Ureter (tissue), 1 donor: ENCODE measurements at places on chromosomes 12 and 14. TPM values are rescaled to one million over a fixed set of nuclear protein-coding genes. Genes with fewer than 3 reads are reported as not detected.

- peak; percentile 62 for DNase-seq
Measured at GRCh38 chr12:2783936-2784600, 10.7 kb upstream of the FKBP4 start.

GRCh38 chr14:92832137-92832700 is 38.1 kb downstream of the GOLGA5 start:
- no peak for DNase-seq

- peak; percentile 46 for DNase-seq
Measured at GRCh38 chr12:107917912-107918800, 143.7 kb downstream of the ASCL4 start.

DNA sequence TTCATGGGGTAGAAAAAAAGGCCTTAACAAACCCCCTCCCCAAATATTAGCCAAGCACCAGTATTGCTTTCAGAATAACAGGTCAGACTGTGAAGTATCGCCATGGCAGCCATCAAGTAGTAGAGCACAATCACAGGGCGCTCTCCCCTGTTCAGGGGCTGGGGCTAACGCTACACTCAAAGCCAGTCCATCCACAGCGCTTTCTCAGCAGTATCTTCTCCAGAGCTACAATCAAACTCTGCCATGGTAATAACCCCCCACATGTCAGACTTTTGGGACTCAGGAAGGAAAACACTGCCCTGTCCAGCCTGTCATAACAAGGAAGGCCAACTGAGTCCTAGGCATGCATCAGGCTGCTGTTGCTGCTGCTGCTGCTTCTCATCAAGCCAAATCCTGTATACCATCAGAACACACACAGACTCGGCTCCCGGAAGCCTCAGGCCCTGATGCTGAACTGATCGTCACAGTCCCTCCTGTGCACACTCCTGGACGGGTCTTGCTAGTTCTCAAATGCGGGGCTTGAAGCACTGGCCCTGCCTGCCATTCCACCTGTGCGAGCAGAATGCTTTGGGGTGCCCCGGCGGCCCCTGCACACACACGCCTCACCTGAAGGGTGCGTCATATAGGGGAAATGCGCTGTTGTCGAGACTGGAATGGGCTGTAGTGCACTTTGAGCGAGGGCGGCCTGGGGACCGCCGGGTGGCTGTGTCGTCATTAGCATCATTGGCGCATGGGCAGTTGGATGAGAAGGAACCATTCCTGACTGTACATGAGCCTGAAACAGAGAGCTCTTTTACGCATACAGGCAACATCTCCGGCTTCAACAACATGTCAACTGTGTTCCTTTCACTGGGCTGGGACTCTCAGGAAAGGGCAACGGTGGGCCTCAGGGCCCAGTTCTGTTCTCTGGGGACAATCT is 47.6 kb downstream of the SH2B3 start:
- DNase-seq = peak; percentile 35

DNA sequence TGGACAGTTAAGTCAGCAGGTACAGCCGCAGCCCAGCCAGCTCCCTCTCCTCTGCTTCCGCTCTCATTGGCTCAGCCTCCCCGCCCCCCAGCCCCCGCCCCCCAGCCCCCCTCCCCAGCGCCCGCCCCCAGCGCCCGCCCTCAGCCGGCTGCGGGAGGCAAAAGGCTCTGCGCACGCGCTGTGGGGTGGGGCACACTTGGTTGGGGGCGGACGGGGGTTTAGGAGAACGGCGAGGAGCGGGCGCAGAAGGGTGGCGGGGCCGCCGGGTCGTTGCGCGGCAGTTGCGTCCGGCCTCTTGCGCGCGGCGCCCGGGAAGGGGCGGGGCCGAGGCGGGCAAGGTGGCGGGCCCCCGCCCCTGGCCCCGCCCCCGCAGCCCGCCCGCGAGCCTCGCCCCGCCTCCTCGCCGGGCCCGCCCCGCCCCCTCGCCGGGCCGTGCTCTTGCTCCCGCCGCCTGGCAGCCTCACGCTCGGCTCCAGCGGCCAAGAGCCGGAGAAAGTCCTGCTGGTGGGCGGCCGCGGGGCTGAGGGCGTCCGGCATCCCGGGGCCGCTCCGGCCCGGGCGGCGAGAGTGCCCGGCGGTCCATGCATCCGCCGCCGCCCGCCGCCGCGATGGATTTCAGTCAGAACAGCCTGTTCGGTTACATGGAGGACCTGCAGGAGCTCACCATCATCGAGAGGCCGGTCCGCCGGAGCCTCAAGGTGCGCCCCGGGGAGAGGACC is at the start of gene PPP4R4:
Gene PPP4R4, plus strand, starts transcription at position 438 of the 719 bp plus-strand sequence. Its CDS starts 144 bp downstream, at position 582.
- DNase-seq = peak; percentile 66

CSRP2 gene
- 41.7 TPM for total RNA-seq

DNA sequence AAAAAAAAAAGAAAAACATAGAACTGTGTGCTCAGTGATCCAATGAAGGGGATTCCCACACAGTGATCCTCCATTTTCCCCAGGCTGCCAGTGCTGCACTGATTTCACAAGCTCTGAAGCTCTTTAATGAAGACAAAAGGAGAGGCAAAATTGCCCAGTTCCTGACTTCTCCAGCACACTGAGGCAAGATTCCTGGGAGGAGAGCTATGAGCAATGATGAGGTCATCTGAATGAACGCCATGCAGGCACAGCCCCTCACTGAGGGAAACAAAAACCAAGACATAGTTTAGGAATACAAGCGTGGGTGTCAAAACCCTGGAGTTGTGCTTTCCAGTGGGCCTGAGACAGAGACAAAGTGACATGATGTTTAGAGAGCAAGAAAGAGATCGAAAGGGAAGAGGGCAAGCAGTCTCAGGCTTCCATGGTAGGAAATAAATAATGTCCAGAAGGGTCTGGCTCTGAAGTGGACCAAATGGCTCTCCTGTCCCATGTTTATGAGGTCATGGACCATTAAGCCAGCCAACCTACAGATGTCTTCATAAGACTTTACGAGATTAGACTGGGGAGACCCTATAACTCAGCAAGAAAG is 40.9 kb upstream of the SMUG1 start:
- DNase-seq = peak; percentile 49

HOXC4 gene
- total RNA-seq = 3.5 TPM

DNA sequence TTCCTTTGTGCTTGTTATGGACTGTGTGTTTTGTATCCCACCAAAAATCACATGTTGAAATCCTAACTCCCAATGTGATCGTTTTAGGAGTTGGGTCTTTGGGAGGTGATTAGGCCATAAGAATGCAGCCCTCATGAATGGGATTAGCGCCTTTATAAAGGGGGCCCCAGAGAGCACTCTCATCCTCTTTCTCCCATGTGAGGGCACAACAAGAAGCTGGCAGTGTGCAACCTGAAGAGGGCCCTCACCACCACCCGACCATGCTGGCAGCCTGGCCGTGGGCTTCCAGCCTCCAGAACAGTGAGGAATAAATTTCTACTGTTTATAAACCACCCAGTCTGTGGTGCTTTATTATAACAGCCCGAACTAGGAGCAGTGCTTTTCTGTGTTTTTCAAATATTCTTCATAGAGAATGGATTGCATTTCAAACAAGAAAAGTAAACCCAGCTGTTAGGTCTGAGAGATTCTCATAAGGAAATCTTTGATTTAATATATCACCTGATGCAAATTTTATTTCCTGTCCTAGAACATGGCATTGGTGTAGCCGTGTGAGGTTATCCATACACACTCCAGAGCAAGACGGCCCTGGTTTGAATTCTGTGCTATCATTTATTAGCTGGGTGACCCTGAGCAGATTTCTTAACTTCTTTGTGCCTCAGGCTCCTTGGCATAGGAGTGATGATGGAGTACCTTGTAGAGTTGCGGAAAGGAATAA is 27.8 kb downstream of the HSPB8 start:
- no peak for DNase-seq

GRCh38 chr14:77844802-77845201 is 44.9 kb downstream of the ADCK1 start:
- no peak for DNase-seq

GRCh38 chr12:92462049-92462448 is 240.7 kb upstream of the PLEKHG7 start:
- no peak for DNase-seq

GRCh38 chr12:129075460-129076208 is 222.4 kb downstream of the GLT1D1 start:
- DNase-seq = no peak

ERBB3 gene
- 129 TPM for total RNA-seq

CCDC85C gene
- 30.1 TPM for total RNA-seq

JPH4 gene
- 5.3 TPM for total RNA-seq

DNA sequence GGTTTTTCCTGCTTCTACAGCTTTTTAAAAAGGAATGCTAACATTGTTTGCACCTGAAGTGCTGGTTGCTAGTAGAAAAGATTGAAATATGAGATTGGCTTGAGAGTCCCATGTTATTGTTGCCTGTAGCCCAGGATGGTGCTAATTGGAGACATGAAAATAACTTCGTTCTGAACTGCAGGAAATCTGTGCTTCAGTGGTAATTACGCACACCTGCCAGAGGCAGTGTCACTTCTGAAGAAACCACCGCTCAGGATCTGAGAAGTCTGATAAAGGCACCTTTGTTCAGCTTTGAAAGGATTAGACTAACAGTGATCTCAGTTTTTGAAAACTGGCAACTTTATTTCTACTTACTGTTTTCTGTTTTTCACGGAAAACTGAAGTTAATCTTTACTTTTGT is 15.5 kb upstream of the ATP6V0A2 start:
- DNase-seq = no peak

PIWIL1 gene
- not detected for total RNA-seq

SMIM41 gene
- total RNA-seq = 0.78 TPM

- DNase-seq = no peak
Measured at GRCh38 chr14:101369194-101369915, 191.9 kb upstream of the DIO3 start.

GRCh38 chr14:100536121-100536510 is 51.1 kb downstream of the BEGAIN start:
- peak; percentile 37 for DNase-seq

NEMF gene
- total RNA-seq = 108 TPM

- no peak for DNase-seq
Measured at GRCh38 chr12:56954057-56954957, 3.1 kb downstream of the RDH16 start.

RHEBL1 gene
- total RNA-seq = not detected

SLC35F4 gene
- not detected for total RNA-seq

GRCh38 chr12:15584366-15585041 is 204.7 kb downstream of the EPS8 start:
- DNase-seq = no peak

DNA sequence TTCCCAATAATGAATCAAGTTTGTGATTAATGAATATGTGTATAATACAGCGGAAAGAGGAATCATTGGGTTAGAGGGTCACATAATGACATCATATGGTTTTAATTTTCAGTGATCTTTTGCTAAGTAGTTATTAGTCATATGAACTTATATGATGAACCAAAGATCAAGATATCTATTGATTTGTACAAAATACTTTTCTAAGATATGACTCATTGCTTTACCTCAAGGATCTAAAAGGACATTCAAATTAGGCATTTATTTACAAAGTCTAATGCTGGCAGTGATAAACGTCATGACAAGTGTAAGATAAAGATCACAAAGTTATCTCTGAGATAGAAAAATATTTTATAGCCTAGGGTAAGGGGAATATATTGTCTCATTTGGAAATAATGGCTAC is 417.8 kb downstream of the RPL10L start:
- no peak for DNase-seq

CLEC14A gene
- 18.6 TPM for total RNA-seq

DNA sequence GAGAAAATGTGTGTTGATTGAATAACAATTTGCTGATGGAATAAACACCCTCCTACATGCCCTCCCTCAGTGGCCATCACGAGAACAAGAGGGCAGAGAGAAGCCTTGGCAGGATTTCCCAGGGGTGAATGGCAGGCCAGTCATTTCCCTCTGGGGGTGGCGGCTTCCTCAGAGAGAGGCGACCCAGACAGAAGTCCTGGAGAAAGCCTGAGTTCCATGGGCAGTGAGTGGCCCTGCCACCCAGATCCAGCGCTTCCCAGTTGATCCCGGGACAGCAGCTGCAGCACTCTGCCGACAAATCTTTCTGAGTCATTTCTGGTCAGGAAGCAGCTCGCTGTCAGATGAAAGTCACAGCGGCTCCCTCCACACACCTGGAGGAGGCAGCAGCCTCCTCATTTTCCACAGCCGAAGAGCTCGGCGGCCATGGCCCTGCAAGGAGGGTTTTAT is 123.0 kb downstream of the SCARB1 start:
- no peak for DNase-seq

ATG2B gene
- 35.8 TPM for total RNA-seq

DNA sequence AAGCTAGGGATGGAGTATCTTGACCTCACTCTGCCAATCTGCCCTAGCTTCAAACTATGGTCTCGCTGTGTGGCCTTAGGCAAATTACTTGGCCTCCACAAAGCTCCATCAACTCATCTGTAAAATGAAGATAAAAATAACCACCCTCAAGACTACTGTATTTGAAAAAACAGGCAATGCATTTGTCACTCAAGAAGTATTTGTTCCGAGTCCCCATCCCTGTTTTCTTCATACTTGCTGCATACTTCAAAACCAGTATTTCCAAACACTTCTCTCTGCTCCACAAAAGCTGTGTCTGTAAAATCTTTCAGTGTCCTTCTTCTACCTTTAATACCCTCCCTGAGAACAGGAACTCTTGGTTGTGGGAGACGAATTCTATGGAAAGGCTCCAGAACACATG is 47.9 kb downstream of the GTF2A1 start:
- no peak for DNase-seq

- peak; percentile 97 for DNase-seq
Measured at GRCh38 chr12:6383572-6384498, at the start of gene LTBR. Gene LTBR, plus strand, starts transcription at chr12:6384162. Its CDS starts 197 bp downstream, at chr12:6384359.

- no peak for DNase-seq
Measured at GRCh38 chr12:68613209-68613904, 2.7 kb downstream of the RAP1B start.

RPS6KA5 gene
- total RNA-seq = 19.7 TPM

ISCA2 gene
- total RNA-seq = 25.6 TPM

DNA sequence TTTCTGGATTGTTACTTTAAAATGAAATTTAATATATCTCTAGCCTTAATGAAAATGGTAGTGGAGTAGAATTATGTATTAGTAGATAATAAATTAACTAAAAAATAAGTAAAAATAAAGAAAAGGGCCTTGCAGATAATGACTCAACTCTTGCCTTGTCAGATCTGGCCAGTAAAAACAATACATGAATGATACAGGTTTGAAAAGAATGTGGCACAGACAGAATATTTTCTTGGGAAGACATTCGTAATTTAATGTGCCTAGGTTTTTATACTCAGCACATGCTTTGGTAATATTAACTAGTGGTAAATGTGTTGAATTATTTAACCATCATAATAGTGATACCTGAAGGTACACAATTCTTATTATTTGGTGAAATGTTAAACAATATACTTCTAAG is 28.3 kb downstream of the ATF7IP start:
- no peak for DNase-seq

DNA sequence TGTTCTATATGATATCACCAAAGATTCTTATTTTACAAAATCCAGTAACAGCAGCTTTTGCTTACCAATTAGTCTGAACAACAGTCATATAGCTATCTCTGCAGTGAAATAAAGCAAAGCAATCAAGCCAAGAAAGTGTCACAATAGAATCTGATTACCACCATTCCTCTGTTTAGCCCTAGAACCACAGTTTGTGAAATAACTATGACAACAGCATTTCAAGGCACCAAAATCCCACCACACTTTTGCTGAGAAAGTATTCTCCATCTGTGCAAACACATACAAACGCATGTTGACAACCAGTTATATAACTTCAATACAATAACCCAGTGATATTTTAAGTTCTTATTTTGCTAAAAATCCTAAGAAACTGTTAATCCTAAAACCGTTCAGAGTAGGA is 7.4 kb downstream of the PPP1R13B start:
- DNase-seq = no peak

GRCh38 chr12:116373572-116374206 is 96.2 kb upstream of the MED13L start:
- DNase-seq = no peak

GRCh38 chr12:509500-509899 is 49.8 kb downstream of the B4GALNT3 start:
- DNase-seq = no peak
